AG08396 (cell line): ENCODE measurements at places on chromosomes 6 and 20.

- no peak for DNase-seq
These were observed 656.9 kb downstream of the PRKN start for GRCh38 chr6:162070639-162071038.

DNA sequence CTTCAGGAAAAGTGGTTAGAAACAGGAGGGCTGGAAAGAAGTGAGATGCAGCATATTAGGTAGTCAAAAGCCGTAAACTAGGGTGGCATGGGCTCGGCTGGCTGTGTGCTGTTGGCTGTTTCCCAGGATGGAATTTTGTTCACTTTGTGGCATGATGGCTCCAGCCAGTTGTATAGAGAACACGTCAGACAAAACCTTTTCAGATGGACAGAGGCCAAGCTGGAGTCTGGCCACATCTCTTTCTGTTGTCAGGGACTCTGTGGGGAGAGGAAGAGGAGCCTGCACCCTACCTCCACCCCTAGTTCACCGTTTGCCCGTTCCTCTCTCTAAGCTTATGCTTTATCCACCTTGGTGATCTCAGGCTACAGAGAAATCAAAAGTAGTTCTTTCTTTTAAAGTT is 22.0 kb downstream of the C6orf89 start:
- peak; percentile 40 for DNase-seq

DNA sequence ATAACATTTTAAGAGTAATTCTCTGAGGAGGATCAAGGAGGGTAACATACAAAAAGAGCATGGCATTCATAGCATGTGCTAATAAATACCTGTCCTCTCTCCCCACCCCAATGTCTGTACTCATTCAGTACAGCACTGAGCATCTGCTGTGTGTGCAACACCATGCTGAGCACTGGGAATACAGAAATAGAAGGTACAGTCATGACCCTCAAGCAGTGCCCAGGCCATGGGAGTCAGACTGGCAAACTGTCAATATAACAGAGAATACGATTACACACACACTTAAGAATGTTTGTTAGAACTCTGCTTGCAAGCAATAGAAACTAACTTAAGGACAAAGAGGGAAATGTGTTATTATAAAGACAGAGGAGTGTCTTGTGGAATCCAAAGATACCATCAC is 24.7 kb upstream of the ZFAND3 start:
- DNase-seq, result no peak

- DNase-seq, result no peak
These were observed 34.4 kb upstream of the MRPS10 start for GRCh38 chr6:42251911-42252637.

GRCh38 chr6:158322724-158323560 is 10.7 kb downstream of the TULP4 start:
- peak; percentile 32 for DNase-seq

DNA sequence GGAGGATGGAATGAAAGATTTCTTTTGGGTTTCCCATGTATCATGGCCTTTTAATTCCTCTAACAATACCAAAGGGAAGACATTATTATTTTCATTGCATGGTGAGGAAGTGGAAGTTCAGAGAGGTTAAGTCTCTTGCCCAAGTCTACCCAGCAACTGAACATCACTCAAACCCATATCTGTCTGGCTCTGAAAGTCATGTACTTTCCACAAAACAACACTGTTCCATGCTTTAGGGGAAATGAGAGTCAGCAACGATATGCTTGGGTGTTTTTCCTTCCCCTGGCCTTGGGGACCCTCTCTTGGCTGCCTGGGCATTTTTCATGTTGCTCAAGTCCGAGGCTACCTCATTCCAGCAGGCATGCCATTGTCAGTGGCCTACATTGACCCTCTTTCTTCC is 118.8 kb downstream of the ADTRP start:
- DNase-seq, result no peak

GRCh38 chr20:22684072-22684762 is 99.8 kb upstream of the FOXA2 start:
- DNase-seq, result peak; percentile 73

DNA sequence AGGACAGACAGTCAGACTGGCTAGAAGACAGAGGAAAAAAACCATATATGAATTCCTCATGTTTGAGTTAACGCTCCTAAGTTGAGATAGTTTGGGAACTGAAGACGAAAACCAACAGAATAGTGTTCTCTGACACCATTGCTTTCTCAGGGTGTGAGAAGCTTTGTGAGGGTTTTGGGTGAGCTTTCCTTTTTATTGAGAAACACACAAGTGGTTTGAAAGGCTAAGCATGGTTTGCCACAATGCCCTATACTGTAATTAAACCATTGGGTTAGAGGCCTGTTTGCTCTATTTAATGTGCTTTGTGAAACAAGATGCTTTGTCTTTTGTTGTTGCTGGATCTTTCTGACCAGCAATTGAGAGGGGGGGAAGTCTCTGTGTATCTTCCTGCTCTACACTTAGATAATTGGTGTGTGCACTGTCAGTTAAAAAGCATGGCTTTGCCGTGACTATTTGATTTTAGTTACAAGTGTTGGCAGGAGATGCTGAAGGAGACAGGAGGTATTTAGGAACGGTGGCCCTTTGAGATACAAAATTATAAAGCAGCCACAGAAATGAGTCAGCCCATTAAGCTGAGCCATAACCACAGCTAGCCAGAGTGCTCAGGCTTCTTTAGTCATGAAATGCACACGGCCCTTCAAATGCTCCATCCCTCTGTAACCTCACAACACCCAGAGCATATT is 273.0 kb upstream of the PREP start:
- DNase-seq, result peak; percentile 84

- DNase-seq, result no peak
These were observed 226.9 kb downstream of the CDC5L start for GRCh38 chr6:44614396-44614795.

GRCh38 chr6:117448011-117448410 is 22.3 kb upstream of the ROS1 start:
- DNase-seq, result no peak

DNA sequence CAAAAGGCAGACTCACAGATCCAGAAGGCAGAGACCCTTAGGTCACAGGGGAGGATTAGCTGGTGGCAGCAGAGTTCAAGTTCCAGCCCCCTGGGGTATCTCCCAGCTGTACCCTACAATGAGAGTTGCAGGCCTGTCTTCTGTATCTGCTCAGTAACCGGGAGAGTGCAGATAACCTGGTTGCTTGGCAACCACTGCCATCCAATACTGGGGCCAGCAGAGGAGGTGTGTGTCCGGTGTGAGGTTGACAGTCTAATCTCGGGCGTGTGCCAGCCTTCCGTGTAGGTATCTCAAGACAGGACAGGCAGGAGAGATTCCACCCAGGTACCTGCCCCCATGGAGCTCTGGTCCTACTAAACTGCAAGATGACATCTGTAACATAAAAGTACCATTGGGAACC is 56.6 kb upstream of the TBC1D7 start:
- DNase-seq, result no peak

DNA sequence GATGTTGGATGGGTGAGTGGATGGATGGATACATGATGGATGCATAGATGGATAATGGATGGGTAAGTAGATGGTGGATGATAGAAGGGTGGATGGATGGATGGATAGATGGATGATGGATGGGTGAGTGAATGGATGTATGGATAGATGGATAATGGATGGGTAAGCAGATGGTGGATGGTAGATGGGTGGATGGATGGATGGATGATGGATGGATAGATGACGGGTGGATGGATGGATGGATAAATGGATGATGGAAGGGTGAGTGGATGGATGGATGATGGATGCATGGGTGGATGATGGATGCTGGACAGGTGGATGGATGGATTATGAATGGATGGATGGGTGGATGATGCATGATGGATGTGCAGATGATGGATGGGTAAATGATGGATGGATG is 175.5 kb downstream of the TAF4 start:
- DNase-seq, result no peak

GRCh38 chr20:58550275-58551059 is 35.3 kb upstream of the APCDD1L start:
- peak; percentile 86 for DNase-seq

DNA sequence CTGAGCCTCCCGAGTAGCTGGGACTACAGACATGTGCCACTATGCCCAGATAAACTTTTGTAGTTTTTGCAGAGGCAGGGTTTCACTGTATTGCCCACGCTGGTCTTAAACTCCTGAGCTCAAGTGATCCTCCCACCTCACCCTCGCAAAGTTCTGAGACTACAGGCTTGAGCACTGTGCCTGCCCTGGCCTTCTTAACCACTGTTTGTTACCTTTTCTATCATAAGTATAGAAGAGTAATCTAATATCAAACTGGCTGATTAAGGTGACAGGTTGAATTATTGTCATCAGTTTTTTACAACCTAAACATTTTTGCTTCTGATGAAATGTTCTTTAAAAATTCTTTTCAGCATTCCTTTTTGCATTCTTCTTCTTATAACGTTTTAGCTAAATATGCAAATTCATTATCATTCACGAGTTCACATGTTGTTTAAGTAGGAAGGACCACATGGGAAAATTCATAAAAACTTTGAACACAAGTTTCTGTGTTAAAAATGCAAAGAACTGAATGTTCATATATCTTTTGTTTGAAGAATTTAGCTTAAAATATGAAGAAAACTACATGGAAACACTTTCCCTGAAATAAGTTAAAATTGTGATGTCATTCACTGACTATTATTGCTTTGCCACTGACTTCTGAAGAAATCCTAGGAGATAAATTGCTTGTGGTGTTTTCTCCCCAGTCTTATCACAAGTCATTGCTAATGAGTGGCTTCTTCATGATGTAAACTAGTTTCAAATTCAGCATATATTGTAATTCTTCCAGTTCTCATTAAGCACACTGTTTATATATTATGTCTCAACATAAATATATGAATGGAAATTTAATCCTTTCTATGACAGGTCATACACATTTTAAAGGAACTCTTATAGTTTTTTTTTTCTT is 106.7 kb downstream of the ADGRB3 start:
- DNase-seq, result no peak

- no peak for DNase-seq
These were observed 81.3 kb downstream of the MAP3K5 start for GRCh38 chr6:136710877-136711552.

GRCh38 chr6:20931093-20931492 is 396.8 kb downstream of the CDKAL1 start:
- no peak for DNase-seq

GRCh38 chr20:32450484-32451061 is 92.4 kb downstream of the ASXL1 start:
- no peak for DNase-seq

GRCh38 chr20:53252002-53252401 is 279.8 kb downstream of the TSHZ2 start:
- DNase-seq, result no peak

DNA sequence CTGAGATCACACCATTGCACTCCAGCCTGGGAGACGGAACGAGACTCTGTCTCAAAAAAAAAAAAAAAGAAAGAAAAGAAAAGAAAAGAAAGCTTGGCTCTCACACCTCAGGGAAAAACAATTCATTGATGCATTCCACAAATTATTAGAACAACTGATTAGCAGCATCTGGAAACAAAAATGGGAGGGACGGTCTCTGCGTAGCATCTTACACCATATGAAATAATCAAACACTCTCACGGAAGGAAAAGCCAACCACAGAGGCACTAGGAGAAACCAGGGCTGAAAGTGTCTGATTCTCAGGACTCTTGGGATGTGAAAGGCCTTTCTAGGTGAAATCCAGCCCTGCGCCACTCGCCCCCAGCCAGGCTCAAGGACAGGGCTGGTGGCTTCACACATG is 2.3 kb upstream of the HELZ2 start:
- no peak for DNase-seq

- DNase-seq, result no peak
These were observed 73.9 kb downstream of the PTPRK start for GRCh38 chr6:128446497-128446896.

GRCh38 chr6:90790696-90791095 is 203.8 kb upstream of the MAP3K7 start:
- DNase-seq, result peak; percentile 9

- DNase-seq, result no peak
These were observed 13.6 kb downstream of the FBXO30 start for GRCh38 chr6:145801021-145801420.

GRCh38 chr6:33678233-33678931 is 33.1 kb downstream of the UQCC2 start:
- no peak for DNase-seq

DNA sequence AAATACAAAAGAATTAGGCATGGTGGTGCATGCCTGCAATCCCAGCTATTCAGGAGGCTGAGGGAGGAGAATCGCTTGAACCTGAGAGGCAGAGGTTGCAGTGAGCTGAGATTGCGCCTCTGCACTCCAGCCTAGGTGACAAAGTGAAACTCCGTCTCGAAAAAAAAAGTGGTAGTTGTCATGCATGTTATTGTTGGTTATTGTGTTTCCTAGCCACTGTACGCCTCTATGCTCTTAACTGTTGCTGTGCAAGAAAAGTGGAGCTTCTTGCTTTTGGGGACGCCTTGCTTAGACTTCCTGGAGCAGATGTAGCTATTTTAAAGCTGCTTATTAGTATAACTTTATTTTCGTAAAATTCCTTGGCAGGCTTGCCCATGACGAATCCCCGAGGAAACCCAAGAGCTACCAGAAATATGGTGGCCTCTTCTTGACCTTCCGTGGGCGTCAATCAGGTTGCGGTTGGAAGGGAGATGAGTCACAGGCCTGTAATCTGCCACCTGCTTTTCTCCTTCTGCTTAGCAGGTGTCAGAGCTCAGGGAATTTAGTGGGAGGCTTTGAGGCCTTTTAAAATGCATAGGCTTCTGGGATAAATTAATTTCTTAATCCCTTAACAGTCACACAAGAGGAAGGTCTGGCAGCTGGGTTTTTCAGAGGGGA is 17.3 kb downstream of the GABRR2 start:
- DNase-seq, result peak; percentile 86

DNA sequence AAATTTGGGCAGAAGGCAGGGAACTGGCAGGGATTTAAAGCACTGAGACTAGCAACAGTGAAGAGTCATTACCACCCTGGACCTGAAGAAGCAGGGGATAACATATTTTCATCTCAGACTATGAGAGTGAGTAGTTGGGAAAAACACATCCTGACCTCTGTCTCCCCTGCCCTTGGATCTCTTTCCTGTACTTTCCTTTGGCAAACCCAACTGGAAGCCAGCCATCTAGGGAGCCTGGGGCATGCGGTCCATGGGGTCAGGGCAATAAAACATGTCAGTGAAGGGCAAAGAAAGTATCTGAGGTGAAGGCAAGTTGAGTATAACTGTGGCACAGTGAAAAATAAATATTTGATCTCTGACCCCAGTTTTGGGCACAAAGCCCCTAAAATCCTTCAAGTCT is 698.2 kb downstream of the DOK5 start:
- DNase-seq, result no peak

GRCh38 chr6:35911871-35912653 is 8.8 kb downstream of the SRPK1 start:
- DNase-seq, result no peak

GRCh38 chr6:154806804-154807203 is 73.6 kb downstream of the SCAF8 start:
- no peak for DNase-seq

GRCh38 chr6:117521791-117522502 is 39.5 kb downstream of the DCBLD1 start:
- DNase-seq, result no peak

GRCh38 chr20:3964719-3965118 is 50.6 kb downstream of the RNF24 start:
- DNase-seq, result no peak

DNA sequence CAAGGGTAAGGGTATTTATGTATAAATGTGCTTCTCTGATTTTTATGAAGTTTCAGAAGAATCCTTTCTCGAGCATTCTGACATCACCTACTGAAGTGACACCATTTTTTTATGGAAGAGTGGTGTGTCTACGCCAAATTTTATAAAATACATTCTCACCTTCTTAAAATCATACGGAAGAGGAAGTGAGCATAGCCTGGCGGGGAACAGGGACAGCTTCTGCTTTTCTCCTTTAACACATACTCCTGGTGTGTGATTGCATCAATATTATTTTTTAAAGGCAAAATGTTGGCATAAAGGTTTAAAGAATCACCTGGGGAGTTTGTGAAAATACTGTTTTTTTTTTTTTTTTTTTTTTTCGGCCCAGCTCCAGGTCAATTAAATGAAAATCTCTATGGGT is 733.6 kb upstream of the MAN1A1 start:
- no peak for DNase-seq
